Activated naive CD4-positive, alpha-beta T cell treated with anti-CD3 and anti-CD28 coated beads for 36 hours (primary cell): ENCODE measurements at places on chromosomes 1 and 21.

DNA sequence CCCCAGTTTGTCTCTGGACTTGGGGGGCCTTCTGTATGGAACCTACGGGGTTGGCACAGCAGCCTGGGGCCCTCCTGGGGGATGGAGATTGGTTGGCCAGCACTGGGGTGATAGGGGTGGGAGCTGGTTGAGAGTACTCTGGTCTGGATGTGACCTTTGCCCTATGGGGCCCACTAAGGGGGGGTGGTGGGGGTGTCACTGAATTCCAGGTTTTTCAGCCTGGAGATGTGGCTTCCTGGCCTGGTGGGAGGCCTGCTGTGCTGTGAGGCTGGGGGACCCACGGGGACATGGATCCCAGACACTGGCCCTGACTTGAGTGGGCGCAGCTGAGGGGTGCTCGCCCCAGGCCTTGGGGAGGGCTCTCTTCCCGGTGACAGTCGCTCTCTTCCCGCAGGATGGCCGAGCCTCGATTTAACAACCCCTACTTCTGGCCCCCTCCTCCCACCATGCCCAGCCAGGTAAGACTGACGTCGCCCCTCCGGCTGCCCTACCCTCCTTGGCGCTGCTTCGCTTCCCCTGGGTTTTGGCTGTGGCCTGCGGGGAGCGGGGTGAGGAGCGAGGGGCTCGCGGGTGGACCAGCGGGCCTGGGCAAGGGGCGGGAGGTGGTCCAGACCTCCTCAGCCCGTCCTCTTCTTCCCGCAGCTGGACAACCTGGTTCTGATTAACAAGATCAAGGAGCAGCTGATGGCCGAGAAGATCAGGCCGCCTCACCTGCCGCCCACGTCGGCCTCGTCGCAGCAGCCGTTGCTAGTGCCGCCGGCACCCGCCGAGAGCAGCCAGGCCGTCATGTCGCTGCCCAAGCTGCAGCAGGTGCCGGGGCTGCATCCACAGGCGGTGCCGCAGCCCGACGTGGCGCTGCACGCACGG lies 19.6 kb downstream of the ZNF362 start:
- no peak overlapping the region for H3K4me3 ChIP-seq
- DNase-seq, result no peak
- no peak overlapping the region for H3K27ac ChIP-seq
- H3K36me3 ChIP-seq, result peaks cover 7% of the 10 kb centered on the region

- H3K4me1 ChIP-seq, result peaks cover 11% of the 10 kb centered on the region
- no peak for DNase-seq
- H3K36me3 ChIP-seq, result no peaks in the 10 kb centered on the region
- no peak overlapping the region for H3K4me3 ChIP-seq
- no peak overlapping the region for H3K27ac ChIP-seq
These were observed 60.5 kb downstream of the RHBG start for GRCh38 chr1:156429313-156430060.

GRCh38 chr1:150281758-150282557 lies at the start of gene CIART:
CIART (plus strand) TSS chr1:150282554; CDS start chr1:150283268, 714 bp downstream.
- peak; percentile 78 for DNase-seq
- H3K27ac ChIP-seq, result no peak within 1 kb of the TSS
- H3K4me1 ChIP-seq, result peaks cover 24% of the 10 kb centered on the region
- H3K36me3 ChIP-seq, result no peaks in the 10 kb centered on the region
- H3K27me3 ChIP-seq, result no peaks in the 10 kb centered on the region
- H3K4me3 ChIP-seq, result peak within 1 kb of the TSS; percentile 82

DNA sequence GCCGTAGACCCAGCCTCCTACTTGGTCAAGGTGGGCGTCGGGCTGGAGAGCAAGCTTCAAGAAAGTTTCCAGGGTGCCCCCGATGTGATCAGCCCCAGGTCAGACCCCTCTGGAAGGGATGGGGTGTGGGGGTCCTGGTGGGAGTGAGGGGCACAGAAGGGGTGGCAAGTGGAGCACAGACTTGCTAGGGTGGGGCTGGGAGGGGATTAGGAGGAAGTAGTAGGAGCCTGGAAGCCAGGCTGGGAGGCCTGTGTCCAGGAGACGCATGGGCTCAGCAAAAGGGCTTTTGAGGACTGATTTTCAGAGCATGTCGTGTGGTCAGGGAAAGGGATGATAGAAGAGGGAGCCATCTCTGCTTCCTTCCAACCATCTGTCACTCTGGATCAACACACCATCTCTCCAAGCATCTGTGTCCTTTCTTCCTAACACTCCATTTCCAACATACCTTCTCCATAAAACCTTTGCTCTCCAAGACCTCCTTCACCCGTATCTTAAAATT lies 8.5 kb downstream of the TRIM46 start:
- H3K27ac ChIP-seq, result no peak overlapping the region
- H3K27me3 ChIP-seq, result no peaks in the 10 kb centered on the region
- H3K36me3 ChIP-seq, result peaks cover 15% of the 10 kb centered on the region
- no peak for DNase-seq

- H3K36me3 ChIP-seq, result no peaks in the 10 kb centered on the region
- no peaks in the 10 kb centered on the region for H3K4me1 ChIP-seq
- peaks cover 10% of the 10 kb centered on the region for H3K27me3 ChIP-seq
- no peak overlapping the region for H3K27ac ChIP-seq
These were observed 259.6 kb upstream of the PLD5 start for GRCh38 chr1:242784084-242784483.

DNA sequence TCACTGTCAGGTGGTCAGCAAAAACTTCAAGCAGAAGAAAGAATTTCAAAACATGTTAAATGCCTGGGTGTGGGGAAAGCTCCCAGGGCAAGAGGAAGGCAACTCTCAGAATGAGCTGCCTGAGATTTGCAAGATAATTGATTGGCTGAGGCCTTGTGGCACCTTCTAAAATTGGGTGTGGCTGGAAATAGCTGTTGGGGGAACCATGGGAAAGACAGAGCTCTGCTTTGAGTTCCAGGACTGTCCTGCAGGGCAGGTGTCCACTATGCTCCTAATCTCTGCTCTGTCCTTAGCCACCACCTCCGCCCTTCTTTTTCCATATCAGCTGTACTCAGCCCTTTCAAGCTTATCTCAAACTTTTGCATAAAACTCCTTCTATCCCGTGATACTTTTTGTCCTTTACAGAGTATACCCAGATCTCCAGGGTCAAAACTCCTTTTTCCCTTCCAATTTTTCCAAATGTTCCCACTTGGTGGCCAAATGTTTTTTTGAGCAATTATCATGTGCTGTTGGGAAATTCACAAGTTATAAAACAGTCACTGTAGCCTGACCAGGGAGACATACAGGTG lies 23.8 kb upstream of the PPP2R5A start:
- peak; percentile 18 for DNase-seq
- peaks cover 23% of the 10 kb centered on the region for H3K4me1 ChIP-seq
- H3K27ac ChIP-seq, result no peak overlapping the region
- no peak overlapping the region for H3K4me3 ChIP-seq
- no peaks in the 10 kb centered on the region for H3K27me3 ChIP-seq

- H3K27ac ChIP-seq, result peak overlapping the region; percentile 88
- H3K27me3 ChIP-seq, result peaks cover 2% of the 10 kb centered on the region
- peaks cover 49% of the 10 kb centered on the region for H3K4me1 ChIP-seq
These were observed 69.2 kb upstream of the HSPA13 start for GRCh38 chr21:14452031-14452726.

DNA sequence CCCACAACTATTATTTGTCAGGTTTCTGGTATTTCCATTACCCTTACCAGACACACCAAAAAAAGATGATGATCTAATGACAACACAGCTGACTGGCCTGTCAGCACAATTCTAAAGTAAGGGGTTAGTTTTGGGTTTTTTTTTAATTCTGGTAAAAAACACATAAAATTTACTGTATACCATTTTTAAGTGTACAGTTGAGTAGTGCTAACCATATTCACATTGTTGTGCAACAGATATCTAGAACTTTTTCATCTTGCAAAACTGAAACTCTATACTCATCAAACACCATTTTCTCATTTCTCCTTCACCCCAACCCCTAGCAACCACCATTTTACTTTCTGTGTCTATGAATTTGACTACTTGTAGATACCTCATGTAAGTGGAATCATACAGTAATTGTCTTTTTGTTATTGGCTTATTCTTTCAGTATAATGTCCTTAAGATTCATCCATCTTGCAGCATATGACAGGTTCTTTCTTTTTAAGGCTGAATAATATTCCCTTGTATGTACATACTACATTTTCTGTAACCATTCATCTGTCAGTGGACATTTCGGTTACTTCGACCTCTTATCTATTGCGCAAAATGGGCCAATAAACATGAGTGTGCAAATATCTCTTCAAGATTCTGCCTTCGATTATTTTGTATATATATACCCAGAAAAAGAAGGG lies 29.8 kb downstream of the ARNT start:
- peaks cover 24% of the 10 kb centered on the region for H3K4me1 ChIP-seq
- no peak for DNase-seq
- H3K36me3 ChIP-seq, result no peaks in the 10 kb centered on the region
- H3K4me3 ChIP-seq, result no peak overlapping the region
- H3K27me3 ChIP-seq, result no peaks in the 10 kb centered on the region

- H3K27me3 ChIP-seq, result no peaks in the 10 kb centered on the region
- no peak overlapping the region for H3K4me3 ChIP-seq
- peaks cover 82% of the 10 kb centered on the region for H3K36me3 ChIP-seq
- no peak overlapping the region for H3K27ac ChIP-seq
- peaks cover 67% of the 10 kb centered on the region for H3K4me1 ChIP-seq
- DNase-seq, result no peak
These were observed 5.2 kb downstream of the YARS1 start for GRCh38 chr1:32811917-32812316.

DNA sequence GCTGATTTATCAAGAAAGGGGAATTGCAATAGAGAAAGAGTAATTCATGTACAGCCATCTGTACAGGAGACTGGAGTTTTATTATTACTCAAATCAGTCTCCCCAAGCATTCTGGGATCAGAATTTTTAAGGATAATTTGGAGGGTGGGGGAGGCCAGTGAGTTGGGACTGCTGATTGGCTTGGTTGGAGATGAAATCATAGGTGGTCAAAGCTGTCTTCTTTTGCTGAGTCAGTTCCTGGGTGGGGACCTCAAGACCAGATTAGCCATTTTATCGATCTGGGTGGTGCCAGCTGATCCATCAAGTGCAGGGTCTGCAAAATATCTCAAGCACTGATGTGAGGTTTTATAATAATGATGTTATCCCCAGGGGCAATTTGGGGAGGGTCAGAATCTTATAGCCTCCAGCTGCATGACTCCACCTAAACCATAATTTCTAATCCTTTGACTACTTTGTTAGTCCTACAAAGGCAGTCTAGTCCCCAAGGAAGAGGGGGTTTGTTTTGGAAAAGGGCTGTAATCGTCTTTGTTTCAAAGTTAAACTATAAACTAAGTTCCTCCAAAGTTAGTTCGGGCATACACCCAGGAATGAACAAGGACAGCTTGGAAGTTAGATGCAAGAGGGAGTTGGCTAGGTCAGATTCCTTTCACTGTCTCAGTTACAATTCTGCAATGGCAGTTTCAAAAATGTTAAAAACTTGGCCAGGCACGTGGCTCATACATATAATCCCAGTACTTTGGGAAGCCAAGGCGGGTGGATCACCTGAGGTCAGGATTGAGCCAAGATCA lies 16.9 kb upstream of the RAB3B start:
- no peak overlapping the region for H3K4me3 ChIP-seq
- H3K27ac ChIP-seq, result no peak overlapping the region
- peaks cover 20% of the 10 kb centered on the region for H3K27me3 ChIP-seq
- H3K36me3 ChIP-seq, result no peaks in the 10 kb centered on the region
- H3K4me1 ChIP-seq, result no peaks in the 10 kb centered on the region

DNA sequence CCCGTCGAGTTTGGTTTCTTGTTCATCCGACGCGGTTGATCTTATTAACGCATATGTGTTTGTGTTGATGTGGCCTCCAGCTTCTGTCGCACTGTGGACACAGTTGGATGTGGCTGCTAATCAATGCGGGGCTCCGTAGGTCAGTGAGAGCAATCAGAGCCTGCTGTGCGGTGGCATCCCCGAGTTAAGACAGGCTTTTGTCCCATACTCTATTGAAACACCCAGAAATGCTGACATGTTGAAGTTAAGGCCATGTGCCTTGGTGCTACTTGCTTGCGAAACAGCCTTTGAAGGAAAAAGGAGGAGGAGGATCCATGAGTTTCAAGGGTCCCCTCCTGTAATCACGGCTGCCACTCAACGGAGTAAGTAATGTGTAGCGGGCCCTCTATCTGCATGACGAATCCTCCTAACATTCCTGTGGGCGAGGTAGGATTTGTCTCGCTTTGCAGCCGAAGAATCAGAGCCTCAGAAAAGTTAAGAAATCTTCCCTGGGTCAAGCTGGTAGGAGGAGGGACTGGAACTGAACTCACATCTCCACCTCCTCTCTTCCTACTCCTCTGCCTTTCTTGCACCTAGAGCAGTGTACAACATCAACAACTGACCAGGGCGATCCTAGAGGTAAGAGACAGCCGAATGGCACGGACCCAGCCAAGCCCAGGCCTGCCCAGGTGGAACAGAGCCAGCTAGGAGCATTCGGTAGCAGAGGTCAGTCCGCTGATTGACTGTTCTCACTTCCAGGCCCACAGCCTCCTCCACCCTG lies 19.5 kb downstream of the PDE9A start:
- no peak overlapping the region for H3K4me3 ChIP-seq
- no peak overlapping the region for H3K27ac ChIP-seq
- no peak for DNase-seq
- H3K27me3 ChIP-seq, result no peaks in the 10 kb centered on the region
- peaks cover 6% of the 10 kb centered on the region for H3K4me1 ChIP-seq

DNA sequence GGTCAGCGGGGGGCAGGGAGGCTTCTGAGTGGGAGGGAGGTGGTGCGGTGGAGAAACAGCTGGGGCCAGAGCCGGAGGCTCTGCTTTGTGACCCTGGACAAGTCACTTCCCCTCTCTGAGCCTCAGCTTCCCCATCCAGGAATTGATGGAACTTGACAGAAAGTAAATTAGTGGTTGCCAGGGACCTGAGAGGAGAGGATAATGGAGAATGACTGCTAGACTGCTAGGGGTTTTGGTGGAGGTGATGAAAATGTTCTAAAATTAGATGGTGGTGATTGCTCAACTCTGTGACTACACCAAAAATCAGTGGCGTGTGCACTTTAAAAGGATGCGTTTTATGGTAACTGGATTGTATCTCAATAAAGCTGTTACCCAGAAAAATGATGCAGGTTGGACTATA lies 100.9 kb downstream of the ARHGEF10L start:
- no peak overlapping the region for H3K4me3 ChIP-seq
- no peak for DNase-seq
- H3K27ac ChIP-seq, result no peak overlapping the region
- no peaks in the 10 kb centered on the region for H3K4me1 ChIP-seq
